ENCODE measurements at places on chromosomes 1 and 21. TPM values are rescaled to one million over a fixed set of nuclear protein-coding genes. Genes with fewer than 3 reads are reported as not detected.

The ARHGAP30 gene
- total RNA-seq = 59.7 TPM

The SPRR2A gene
- total RNA-seq = not detected

The PLPPR4 gene
- total RNA-seq = not detected

The WNT3A gene
- not detected for total RNA-seq

The CRYBG2 gene
- 1.0 TPM for total RNA-seq

The TSPEAR gene
- total RNA-seq = not detected

- DNase-seq = no peak
Observed at GRCh38 chr1:3028531-3029282, 7.4 kb downstream of the ACTRT2 start.

DNA sequence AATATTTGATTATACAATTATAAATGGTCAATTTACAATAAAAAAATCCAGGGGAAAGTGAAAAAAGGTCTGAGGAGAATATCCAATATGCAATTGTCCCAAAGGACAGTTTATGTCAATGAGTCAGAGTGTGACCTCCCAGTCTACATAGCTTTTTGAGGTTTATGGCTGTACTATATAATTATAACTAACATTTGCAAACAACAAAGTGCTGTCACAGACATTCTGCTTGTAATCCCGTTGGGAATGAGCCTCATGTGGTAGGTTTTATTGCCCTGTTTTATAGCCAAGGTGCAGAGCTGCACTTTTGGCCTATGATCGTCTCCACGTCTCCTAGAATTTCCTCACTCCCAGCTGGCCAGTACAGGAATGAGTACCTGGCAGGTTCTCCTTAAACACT, 103.8 kb downstream of the ADSS2 start:
- DNase-seq = no peak

DNA sequence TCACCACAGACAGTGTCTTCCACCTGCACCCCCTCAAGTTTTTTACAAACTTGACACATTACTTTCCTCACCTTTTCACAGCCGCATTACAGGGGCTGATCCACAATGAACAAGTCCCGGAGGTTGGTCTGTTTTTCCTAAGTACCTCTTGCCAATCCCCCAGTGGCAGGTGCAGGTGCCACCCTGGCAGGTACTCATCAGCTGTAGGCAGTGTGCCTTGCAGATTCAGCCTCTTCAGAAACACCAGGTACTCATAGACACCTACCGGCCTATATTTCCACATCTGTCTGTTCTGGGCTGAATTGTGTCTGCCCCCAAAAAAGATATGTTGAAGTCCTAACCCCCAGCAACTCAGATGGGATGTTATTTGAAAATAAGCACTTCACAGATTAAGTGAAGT, 81.4 kb upstream of the CNIH3 start:
- no peak for DNase-seq

DNA sequence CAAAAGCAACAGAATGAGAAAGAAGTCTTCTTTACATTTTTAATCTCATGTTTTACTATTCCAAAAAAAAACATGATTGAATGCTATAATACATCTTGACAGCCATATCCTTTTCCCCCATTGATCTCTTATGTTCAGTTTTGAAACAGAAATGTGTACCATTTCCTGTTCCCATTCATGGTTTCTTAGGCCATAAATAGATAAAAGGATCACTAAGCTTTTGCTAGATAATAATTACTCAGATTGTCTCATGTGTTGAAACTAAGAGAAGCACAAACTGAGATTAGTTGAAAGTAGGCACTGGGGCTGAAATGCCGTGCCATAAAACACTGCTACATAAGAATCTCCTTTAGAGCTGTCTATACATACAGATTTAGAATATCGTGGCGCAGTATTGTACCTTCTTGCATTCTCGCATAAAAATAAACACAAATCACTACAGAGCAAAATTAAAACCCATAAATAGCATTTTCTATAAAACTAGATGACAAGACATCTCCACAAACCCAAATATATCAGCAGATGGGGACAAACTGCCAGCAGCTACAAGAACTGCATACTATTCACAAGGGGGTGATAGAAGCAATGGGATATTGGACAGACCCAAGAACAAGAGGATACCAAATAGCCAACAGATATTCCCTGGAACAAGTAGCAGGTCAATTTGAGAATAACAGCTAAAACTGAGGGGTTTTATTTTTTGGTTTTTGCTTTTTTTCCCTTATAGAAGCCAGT, 405.3 kb upstream of the PRMT6 start:
- no peak for DNase-seq

DNA sequence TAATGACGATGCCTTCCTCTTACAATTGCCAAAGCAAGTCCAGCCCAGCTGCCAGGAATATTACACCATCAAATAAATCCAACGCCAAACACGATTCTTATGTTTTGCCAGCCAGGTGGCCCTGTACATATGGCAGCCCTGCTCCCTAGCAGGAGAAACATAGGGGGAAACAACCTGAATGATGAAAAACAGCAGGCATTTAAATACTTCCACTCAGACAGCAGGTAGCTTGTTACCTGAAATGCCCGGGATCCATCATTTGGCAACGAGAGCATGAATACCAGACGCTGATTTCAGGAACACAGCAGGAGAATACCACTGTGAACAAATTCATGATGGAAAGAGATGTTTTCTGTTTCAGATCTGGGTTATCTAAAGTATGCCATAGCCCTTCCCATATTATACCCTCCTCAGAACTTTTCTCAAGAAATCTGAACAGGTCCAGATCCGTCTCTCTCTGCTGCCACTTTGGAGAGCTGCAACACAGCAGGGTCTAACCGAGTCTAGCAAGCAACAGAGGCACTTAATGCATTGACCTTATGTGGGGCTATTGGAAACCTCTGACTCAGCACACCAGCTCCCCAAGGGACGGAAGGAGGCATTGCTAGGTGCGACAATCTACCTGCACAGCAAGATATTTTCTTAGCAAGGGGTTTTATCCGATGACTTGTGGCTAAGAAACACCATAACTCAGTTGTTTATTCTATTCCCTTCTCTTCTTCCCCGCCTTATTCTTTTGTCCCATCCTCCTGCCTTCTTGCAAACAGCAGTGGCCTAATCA, 166.3 kb downstream of the BARHL2 start:
- DNase-seq = no peak

DNA sequence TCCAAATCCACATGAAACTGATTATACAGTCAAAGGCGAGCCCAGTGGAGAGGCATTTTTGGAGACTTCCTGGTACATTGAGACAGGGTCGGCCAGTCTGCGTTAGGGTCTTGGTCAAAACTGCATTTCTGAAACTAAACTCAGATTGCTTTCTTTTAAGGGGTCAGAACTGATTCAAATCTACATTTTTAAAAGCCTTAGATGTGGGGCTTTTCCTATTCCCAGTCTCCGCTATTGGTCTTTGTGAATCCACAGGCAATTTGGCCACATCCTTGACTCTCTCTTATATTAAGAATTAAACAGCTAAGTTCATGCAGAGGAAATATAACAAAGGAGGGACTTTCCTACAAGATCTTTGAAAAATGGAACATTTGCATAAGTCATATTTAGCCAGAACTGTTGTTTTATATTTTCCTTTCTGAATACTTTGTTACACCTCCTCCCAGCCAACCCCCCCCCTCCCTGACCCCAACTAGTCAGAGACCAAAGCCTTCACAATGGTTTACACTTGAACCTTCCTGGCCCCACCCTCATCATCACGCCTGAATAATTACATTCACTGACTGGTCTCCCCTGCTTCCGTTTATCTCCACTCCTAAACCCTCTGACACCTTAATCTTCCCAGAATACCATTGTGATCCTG, 30.9 kb downstream of the SELL start:
- no peak for DNase-seq

DNA sequence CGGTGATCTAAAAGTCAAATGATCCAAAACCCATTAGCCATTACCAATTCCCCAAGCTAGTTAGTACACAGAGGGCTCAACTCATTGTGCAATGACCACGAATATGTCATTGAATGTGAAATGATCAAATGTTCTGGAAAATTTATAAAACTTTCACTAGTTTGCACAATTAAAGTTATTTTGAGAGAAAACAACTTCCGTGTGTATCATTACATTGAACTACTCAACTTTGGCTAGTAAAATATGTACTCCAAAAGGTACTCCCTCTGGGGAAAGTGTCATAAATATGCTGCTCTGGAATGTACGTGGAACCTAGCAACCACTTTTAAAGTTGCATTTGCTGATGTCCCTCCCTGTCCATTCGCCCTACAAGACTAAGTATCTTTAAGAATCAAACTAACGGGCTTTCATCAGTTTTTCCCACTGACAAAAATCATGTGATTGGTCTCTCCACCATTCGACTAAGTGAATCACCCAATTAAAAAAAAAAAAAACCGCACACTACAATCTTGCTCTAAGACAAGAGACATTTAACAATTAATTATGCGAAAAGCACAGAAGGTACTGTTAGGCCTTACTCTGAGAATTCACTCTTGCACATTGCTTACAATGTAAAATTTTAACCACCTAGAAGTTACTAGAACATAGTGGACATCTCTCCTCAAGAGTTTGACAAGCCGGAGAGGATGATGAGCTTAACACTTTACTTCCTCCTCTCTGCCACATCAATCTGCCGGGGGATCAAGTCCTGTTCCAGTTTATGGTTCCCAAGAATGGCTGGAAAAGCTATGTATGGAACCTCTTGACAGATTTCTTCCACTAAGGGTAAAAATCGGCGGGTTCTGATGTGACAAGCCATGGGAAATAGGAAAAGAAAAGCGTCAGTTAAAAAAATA, 1.2 kb downstream of the ACBD3 start:
- DNase-seq = peak; percentile 8

- DNase-seq = no peak
Observed at GRCh38 chr1:105427543-105427942, 1628.9 kb upstream of the PRMT6 start.

- DNase-seq = no peak
Observed at GRCh38 chr1:165837838-165838364, 10.5 kb downstream of the UCK2 start.

DNA sequence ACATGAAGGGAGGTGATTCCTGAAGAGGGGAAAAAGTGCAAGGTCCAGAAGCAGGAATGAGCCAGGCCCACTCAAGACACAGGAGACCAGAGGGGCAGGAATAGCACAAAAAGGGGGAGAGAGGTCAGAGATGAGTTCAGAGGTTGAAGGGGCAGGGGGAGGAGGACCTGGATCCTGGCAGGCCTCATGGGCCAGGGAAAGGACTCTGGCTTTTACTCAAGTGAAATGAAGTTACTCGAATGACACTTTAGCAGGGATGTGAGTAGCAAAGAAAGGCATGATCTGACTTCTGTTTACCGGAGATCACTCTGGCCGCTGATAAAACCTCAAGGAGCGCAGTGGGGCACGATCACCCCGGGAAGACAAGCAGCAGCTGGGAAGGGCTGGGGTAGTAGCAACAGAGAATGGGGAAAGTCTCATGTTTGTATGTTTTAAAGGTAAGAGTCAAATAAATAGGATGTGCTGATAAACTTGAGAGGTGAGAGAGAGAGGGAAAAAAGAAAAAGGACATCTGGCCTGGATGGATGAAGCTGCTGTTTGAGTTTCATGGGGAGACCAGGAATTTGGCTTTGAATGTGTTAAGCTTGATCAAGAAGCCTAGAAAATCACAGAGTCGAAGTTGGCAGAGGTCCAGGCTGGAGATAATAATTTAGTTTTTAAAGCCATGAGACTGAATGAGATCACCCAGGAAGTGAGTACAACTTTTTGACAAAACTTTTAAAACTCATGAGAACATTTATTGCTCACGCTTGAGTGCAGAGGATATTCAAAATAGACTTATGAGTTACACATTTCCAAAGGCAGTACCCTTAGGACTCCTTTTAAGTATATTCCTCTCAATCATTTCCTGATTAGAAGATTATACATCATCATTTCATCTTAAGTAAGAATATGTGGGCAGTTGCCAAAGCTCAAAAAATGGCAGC, 156.0 kb downstream of the RERE start:
- DNase-seq = no peak

- no peak for DNase-seq
Observed at GRCh38 chr1:221100611-221101010, 221.4 kb downstream of the HLX start.

GRCh38 chr1:2186901-2187300, 7.7 kb downstream of the FAAP20 start:
- DNase-seq = no peak

DNA sequence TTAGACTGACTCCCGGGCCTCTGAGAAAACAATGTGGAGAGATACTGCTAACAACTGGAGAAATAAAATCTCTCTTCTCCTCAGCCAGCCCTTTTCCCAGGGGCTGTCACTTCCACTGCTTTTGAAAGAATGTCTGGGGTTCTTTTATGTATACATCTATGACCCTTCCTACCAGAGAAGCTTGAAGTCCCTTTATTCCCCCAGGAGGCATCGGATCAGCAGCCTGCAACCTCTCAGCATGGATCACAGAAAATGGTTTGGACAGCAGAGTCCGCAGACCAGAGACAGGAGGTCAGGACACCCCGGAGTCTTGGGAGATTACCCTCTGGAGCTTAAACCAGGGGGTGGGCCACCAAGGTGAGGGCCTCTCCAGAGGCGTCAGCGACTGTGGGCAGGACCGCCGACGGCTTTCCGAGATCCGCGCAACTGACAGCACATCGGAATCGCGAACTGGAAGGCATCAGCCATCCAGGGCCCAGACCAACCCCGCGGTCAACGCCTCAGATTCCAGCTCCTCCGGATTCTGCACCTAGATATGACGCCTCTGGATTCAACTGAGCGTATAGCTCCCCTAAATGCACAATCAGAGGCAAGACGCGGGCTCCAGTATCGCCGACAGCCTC, 1.0 kb downstream of the EPHA10 start:
- no peak for DNase-seq

DNA sequence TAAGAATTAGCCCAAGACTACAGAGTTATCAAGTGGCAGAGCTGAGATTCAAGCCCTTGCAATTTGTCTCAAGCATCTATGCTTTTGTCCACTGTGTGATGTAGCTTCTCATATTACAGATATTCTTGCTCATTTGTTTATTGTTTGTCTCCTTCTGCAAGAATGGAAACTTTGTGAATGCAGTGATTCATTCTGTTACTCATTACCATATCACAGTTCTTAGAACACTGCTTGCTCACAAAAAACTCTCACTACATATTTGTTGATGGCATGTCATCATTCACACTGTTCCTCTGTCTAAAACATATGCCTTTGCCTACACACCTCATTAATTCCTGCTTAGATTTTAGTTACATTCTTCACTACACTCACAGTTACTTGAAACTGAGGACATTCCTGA, 1198.9 kb downstream of the PLA2G4A start:
- DNase-seq = no peak
